ENCODE measurements at places on chromosomes 4 and X.

DNA sequence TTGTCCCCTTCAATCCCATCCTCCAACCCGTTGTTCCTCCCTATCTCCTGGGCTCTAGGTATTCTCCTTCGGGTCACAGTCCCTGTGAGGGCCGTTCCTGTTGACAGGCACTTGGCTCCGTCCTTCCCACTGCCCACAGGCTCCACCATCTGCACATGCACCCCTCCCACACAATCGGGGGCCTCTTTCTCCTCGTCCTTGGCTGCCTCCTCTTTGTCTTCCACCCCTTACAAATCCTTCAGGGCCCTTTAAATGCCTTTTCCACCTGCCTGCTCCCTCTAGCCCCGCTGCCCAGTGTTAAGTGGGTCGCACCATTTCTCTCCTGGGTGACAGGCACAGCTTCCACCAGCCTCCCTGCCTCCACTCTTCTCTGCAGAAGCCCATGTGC lies 2.7 kb upstream of the AVPR2 start:
- no peak for DNase-seq

DNA sequence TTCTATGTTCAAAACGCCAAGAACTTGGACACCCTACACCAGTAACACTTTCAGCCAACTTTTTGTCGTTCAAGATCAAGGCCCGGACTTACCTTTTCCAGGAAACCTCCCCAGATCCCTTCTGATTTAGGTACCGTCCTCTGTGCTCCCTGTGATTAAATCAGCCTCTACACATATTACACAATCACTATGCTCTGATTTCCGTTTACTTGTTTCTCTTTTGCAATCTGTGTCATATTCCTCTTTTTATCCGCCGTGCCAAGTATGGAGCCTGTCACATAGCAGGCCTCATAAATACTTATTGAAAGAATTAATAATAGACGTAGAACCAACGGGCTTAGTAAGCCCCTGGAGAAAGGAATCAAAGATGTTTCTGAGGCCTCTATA lies 722 bp upstream of the TMEM33 start:
- no peak for DNase-seq

- DNase-seq: no peak
Observed at GRCh38 chr4:140969296-140969695, 164.0 kb downstream of the RNF150 start.

DNA sequence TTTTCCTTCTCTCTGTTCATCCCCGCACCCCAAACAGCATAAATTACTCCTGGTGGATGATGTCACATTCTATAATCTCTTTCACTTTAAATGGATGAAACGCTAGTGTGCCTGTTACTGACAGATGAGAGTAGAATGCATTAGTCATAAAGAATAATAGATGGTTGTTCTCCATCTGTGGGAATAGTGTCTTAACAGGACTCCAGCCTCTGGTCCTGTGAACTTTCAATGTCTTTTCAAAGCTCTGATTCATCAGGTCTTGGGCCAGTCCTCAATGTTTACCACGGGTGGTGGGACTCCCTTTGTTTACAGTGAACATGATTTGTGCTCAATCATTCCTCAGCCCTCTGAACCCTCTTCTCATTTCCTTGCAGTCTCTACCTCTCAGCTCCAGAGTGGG lies 182.6 kb downstream of the GABRB1 start:
- peak; percentile 17 for DNase-seq

DNA sequence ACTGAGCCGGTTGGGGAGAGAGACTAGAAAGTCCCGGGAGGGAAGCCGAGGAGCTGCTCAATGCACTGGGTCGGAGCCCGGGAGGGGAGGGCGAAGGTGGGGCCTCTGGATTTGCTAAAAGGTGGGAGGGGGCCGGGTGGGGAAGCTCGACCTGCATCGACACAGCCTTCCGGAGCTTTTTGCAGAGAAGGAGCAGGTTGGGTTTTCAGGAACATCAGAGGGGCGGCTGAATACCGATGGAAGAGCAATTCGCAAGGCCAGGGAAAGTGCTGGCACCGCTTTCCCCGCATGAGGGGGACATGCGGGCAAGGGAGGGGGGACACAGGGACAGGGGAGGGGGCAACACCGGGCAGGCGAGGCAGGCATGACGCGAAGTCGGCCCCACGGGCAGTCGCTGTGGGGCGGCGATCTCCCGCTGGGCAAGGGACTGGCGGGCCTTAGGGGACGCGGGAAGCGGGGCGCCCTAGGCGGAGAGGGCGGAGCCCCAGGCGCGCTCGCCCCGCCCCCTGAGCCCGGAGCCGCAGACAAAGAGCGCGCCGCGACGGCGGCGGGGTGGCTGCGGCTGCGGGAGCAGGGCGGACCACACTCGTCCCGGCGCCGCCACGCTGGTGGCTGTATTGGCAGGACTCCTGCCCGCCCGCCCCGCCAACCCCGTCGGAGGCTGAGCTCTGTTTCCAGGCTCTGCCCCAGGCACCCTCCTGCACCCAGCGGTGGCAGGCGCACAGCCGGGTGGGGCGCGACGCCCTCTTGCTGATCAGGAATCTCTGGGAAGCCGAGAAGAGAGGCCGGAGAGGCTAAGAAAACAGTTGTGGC lies 11.6 kb downstream of the PDZD4 start:
- no peak for DNase-seq

DNA sequence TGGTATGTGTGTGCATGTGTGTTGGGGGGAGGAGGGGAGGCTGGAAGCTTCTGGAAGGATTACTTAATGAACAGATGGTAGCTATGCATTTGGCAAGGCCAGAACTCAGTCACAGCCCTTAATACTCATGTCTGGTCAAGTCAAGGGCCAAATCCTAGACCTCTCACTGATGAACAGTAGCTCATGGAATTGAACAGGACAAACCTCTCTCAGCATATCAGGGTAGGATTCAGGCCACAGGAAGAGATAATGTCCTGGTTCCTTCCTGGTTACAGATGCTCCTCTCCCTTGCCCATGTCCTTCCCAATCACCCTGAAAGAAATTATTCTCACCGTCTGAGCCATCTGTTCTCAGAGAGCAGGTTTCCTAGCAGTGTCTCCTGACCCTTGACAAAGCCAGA lies 165.7 kb downstream of the SOWAHB start:
- no peak for DNase-seq

- no peak for DNase-seq
Observed at GRCh38 chr4:7656244-7656800, 221.6 kb upstream of the PSAPL1 start.

GRCh38 chrX:44459501-44459900 lies 83.2 kb downstream of the FUNDC1 start:
- no peak for DNase-seq

GRCh38 chrX:99172958-99173357 lies 1237.1 kb downstream of the PCDH19 start:
- DNase-seq: no peak

- DNase-seq: no peak
Observed at GRCh38 chr4:162149644-162150043, 14.2 kb downstream of the FSTL5 start.

DNA sequence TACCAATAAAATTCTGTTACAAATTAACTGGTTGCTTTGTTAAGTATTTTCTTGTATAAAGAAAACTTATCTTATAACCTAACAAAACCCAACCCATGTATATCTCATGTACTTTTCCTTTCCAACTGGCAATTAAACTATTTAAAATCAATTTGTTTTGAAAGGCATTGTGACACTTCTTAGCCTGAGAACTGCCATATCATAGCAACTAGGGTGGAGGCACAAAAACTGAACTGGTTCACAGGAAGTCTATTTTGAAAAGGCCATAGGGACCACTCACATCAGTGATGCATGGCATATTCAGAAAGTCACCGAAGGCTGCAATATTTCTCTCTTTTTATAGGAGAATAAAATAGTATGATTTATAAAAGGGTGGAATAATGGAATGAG lies 40.5 kb upstream of the ARSJ start:
- DNase-seq: no peak

DNA sequence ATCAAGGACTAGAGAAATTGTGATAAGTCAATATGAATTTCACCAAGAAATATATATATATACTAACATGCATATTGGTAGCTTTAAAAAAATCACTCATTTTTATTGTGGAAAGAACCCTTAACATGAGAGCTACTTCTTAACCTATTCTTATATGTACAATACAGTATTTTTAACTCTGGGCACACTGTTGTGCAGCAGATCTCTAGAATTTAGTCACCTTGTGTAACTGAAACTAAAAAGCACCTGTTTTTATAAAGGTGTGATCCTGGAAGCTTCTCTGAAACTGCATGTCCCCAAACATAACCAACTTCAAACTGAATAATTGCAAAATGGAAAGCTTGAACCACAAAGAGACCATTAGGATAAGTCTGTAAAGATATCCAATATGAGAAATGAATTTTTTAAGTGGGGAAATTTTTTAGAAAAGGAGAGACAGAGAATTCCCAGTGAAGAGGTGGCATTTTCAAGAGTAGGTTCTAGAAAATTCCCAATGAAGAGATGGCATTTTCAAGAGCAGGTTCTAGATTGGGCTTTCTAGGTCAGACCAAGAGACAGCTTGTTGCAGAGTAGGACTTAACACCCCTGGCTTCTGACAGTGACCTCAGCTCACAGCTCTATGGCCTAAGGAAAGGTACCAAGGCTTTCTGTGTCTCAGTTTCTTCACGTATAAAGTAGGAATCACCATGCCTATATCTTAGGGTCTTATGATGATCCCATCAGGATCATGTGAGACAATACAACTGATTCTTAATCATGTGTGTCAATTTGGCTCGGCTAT lies 22.0 kb upstream of the PPARGC1A start:
- no peak for DNase-seq

DNA sequence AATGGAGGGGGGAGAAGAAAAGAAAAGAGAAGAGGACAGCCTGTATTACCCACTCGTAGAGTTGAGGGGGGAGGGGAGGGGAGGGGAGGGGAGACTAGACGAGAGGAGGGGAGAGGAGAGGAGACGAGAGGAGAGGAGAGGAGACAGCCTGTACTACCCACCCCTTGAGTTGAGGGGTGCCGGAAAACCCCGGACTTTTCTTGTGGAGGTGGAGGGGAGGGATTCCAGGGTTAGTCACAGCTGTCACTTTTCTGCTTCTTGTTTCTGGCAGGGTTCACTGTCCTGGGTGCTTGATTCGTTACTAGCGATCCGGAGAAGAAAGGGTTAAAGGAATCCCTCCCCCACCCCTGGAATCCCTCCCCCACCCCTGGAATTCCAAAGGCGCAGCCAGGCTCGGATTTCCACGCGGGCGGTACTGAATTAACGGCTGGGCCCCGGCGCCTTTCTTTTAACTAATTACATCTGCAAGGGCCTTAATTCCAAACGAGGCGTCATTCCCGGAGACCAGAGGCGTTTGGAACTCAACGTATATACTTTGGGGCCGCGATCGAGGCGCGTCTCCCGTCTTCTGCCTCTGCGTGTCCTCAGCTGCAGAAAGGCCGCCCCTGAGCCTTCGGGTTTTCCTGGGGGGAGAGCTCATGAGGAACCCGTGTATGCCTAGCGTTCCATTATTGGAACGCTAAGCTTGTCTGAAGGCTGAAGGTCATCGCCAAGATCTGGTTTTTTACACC lies 20.1 kb upstream of the CSF2RA start:
- DNase-seq: no peak

DNA sequence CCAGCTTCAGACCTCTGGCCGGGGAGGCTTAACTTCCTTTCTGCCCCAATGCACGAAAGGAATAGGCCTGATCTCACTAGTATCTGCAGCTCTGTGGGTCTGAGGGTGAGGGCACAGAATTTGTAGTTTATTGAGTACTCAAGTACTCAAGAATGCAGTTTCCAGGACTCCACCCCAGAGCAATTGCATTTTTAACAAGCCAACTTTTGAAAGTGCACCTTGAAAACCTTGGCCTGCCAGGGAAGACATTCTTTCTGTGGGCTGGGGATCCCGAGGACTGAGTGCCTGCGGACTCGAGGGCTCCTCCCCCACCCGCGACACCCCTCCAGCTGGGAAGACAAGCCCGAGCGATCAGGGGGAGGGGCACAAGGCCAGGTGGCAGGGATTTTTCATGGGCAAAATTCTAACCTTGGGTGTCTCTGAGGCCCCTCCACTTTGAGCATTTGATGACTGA lies 22.4 kb downstream of the RS1 start:
- DNase-seq: no peak

GRCh38 chr4:83114576-83114975 lies at the start of gene PLAC8:
TSS of gene PLAC8 (minus strand) at chr4:83114729. CDS start at chr4:83107921, 6,808 bp downstream.
- no peak for DNase-seq

GRCh38 chr4:126691797-126692196 lies 941.0 kb upstream of the INTU start:
- no peak for DNase-seq

GRCh38 chrX:108033890-108034289 lies 11.0 kb upstream of the VSIG1 start:
- no peak for DNase-seq

DNA sequence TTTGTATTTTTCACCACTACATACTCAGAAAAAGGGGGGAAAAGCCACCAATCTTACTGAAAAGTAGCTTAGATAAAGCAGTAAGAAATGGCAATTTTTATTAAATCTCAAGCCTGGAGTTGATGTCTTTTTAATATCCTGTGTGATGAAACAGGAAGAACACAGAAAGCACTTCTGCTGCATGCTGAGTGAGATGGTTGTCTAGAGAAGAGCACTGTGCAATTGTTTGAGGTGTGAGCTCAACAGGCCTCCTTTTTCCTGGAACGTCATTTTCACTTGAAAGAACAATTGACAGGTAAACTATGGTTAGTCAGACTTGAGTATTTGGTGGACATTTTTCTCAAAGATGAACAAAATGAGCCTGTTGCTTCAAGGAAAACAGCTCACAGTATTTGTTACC lies 73.9 kb downstream of the RTL5 start:
- no peak for DNase-seq

DNA sequence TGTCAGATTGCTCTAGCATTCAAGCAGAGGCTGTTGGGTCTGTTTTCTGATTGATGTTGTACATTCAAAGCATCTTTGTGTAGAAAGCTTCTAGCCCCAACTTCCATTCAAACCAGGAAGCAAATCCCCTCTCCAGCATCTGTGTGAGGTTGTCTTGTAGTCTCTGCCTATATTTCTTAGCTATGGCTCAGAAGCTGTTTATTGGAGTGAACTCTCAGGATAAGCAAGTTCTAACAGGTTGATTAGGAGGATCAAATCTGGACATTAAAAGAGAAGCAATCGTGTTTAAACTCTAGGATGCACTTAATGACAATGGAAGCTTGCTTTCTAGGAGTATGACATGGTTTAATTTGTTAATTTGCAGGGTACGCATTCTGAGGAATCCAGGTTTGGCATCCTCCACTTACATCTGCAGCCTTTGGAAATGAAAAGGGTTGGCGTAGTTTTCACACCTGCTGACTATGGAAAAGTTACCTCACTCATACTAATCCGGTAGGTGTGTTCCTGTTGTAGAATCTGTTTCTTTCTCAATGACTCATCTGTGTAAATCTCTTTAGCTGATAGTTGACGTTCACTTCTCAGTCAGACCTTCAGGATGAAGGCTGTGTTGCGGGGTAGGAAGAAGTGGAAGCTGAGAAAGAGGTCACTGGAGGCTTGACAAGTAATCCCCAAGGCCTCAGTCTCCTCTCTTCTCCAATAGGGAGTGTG lies 88.0 kb upstream of the TLR2 start:
- DNase-seq: no peak

DNA sequence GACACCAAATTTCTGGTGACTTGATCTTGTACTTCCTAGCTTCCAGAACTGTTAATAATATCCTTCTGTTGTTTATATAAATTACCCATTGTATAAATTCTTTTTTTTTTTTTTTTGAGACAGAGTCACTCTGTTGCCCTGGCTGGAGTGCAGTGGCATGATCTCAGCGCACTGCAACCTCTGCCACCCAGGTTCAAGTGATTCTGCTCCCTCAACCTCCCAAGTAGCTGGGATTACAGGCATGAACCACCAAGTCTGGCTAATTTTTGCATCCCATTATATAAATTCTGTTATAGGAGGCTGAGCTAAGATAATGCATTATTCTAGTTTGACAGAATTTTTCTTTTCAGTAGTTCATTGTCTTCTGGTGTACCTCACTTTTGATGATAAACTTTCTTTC lies 157.0 kb upstream of the DDIT4L start:
- no peak for DNase-seq
